EH (cell line): ENCODE measurements at places on chromosomes 7 and 10.

- peak; percentile 44 for DNase-seq
These were observed 6.3 kb upstream of the SFMBT2 start for GRCh38 chr10:7417103-7417623.

DNA sequence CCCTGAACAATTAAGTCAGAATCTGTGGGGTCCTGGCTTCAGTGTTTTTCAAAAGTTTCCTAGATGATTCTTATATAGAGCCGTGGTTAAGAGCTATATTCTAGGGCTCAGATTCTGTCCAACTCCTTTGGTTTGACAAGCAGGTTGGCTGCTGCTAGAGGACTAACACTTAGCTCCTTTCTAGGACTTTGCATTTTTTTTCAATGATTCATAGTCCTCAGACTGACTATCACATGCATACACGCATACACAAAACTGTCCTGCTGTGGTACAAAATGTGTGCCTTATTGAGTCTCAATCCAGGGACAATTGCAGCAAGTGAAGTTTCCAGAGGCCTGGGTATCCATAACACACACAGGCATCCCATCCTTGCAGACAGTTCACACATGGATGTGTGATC lies 392.0 kb downstream of the NRG3 start:
- no peak for DNase-seq

GRCh38 chr7:1092806-1093501 lies 5.0 kb downstream of the GPER1 start:
- no peak for DNase-seq

DNA sequence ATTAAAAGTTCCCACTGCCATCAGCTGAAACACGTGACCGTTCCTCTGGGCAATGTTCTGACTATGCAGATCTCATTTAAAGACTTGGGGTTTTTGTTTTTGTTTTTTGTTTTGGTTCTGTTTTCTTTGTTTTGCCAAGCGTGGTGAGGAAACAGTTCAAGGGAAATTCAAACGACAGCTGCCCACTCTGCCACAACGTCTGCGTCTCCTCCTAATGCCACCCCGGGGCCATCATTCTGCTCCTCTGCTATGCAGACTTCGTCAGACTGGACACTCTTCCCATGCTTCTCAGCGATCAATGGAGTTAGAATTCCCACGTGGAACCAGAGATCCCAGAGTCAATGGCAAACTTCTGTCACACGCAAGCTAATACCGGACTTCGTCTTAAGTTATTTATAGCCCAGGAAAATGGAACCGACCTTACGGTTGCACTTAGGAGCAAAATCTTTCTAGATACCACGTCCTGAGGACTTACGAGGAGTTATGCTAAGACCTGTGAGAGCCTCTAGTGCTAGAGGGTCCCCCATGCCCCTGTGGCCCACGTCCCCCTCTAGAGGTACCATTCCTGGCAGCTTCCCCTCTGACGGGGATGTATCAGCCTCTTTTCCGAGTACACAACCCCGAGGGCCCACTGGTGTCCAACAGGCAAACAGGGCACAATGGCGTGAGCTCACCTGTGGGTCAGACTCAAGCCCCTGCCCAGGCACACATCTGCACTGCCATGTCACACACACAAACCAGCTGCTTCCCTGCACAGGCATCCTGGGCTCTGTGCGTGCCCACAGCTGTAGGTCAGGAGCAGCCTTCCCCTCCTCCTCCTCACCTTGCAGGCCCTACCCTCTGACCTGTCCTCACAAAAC lies 24.4 kb downstream of the EBF3 start:
- no peak for DNase-seq

DNA sequence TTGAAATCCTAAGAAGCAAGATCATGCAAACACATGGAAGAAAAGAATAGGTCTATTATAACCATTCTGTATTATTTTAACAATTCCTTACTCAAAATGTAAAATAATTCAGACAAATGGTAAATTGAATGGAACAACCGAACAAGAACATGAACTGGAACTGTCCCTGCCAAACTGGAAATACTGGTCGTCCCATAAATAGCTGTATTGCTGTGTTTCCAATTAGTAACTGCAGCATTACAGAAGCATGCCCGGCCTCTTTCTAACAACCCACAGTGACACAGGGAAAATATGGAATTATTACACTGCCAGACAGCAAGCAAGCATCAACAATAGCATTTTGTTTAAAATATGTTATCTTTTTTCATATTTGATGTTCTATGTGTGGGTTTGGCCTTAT lies 1138.5 kb upstream of the PHF14 start:
- no peak for DNase-seq

- DNase-seq: no peak
These were observed 3.3 kb downstream of the PRRT4 start for GRCh38 chr7:128358233-128358632.

- DNase-seq: no peak
These were observed 1.4 kb upstream of the CDCA7L start for GRCh38 chr7:21947056-21947455.

GRCh38 chr10:118638680-118639079 lies 43.2 kb upstream of the PRLHR start:
- DNase-seq: no peak

DNA sequence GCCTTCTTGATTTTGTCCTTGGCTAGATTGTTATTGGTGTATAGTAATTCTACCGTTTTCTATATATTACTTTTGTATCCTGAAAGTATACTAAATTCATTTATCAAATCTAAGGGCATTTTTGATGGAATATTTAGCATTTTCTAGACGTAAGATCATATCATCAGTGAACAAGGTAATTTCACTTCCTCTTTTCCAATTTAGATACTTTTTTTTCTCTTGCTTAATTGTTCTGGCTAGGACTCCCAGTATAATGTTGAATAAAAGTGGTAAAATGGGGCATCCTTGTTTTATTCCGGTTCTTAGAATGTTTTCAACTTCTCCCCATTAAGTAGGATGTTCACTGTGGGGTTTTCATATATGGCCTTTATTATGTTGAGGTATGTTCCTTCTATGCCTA lies 260.7 kb downstream of the POLR1F start:
- DNase-seq: no peak

GRCh38 chr7:11297764-11298163 lies 324.1 kb downstream of the PHF14 start:
- DNase-seq: no peak

GRCh38 chr10:103154521-103155299 lies 38.4 kb downstream of the NT5C2 start:
- peak; percentile 36 for DNase-seq

- no peak for DNase-seq
These were observed 21.9 kb upstream of the CABCOCO1 start for GRCh38 chr10:61640856-61641255.

- peak; percentile 44 for DNase-seq
These were observed at the start of gene CTTNBP2 for GRCh38 chr7:117873310-117874190. Gene CTTNBP2 (minus strand): TSS chr7:117873441. CDS start chr7:117873415, 26 bp downstream.

GRCh38 chr7:490461-491291 lies 29.0 kb downstream of the PDGFA start:
- no peak for DNase-seq

DNA sequence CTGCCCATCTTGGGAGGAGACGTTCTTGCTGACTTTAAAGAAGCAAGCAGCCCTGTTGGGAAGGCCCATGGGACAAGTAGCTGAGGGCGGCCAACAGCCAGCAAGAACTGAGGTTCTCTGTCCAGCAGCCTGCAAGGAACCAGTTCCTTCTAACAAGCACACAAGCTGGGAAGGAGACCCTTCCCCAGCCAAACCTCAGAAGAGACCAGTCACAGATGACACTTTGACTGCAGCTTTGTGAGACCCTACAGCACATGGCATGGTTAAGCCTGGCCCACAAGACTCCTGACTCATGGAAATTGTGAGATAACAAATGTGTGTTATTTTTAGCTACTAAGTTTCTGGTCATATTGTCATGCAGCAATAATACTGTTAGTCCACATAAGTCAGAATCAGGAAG lies 99.9 kb downstream of the PRLHR start:
- no peak for DNase-seq

DNA sequence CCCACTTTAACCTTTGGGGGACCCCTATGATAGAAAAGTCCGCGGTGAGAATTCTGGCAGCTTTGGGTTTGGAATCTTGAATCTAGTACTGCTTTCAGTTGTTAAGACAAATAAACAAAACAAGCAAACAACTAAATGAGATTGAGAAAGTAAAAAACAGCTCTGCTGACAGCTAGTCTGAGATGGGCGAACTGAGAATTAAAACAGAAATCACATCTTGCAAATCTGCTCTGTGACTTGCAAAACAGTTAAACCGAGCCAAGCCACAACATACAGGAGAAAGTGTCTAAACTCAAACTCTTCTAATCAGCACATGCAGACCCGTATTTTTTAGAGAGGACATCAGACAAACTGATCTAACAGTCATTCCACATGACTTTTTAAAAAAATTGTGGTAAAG lies 110.4 kb downstream of the SH2D4B start:
- no peak for DNase-seq
